Spleen (tissue), 13 donors: ENCODE measurements at places on chromosomes 12 and 14. TPM values are rescaled to one million over a fixed set of nuclear protein-coding genes. Genes with fewer than 3 reads are reported as not detected.

DNA sequence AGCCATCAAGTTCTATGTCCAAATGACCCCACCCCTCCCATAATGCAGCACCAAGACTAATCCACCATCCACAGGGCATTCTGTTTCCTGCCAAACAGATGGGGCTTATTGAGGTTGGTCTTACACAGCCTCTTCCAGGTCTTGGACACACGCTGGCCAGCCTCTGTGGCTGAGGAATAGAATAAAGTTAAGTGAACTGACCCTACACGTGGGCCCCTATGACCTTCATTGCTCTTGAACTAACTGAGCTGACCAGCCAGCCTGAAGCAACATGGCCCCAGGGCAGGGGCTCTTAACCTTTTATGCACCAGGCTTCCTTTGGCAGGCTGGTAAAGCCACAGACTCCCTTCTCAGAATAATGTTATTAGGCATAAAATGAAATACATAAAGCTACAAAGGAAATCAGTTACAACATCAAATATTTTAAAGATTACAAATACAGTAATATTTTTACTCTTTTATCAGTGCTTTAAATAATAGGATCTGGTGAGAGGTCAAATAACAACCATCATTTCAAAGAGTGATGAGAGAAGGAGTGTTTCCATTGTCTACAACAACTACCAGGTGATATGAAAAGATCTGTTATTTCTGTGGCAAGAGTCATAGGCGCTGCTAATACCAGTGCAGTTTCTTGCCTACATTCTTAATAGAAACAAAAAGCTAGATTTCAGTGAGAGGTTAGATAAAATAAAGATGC is 192.9 kb upstream of the NUDT4 start:
- no peak for DNase-seq
- no peaks in the 10 kb centered on the region for H3K27me3 ChIP-seq
- H3K36me3 ChIP-seq = no peaks in the 10 kb centered on the region
- peak overlapping the region; percentile 58 for H3K27ac ChIP-seq

DNA sequence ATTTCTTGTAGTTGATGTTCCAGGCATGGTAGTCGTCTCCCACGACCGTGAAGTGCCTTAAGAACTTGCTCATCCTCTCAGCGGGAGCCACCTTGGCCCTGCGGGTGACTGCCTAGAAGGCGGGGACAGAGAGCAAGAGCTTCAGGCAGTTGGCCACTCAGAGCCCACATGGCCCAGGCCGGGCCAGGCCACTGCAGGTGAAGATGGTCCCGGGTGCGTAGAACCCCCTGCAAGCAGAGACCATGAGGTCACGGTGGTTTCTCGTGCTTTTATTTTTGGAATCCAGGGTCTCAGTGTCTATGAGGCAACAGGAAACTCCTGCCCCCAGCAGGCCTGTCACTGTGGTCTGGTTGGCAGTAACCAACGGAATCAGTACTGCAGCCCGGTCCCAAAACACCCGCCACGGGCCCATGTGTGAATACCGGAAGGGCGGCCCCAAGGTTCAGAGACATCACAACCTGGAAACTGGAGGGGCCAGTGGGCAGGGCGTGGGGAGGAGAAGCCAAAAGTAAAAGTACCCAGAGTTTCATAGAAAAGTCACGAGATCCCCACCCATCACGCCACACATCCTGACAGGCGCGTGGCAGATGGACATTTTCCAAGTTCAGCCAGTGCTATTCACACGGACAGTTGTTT is 27.5 kb downstream of the HVCN1 start:
- no peaks in the 10 kb centered on the region for H3K4me1 ChIP-seq
- no peak overlapping the region for H3K4me3 ChIP-seq
- DNase-seq = peak; percentile 87
- no peaks in the 10 kb centered on the region for H3K27me3 ChIP-seq
- peaks cover 78% of the 10 kb centered on the region for H3K36me3 ChIP-seq

Gene CLEC9A
- 2.7 TPM for total RNA-seq

DNA sequence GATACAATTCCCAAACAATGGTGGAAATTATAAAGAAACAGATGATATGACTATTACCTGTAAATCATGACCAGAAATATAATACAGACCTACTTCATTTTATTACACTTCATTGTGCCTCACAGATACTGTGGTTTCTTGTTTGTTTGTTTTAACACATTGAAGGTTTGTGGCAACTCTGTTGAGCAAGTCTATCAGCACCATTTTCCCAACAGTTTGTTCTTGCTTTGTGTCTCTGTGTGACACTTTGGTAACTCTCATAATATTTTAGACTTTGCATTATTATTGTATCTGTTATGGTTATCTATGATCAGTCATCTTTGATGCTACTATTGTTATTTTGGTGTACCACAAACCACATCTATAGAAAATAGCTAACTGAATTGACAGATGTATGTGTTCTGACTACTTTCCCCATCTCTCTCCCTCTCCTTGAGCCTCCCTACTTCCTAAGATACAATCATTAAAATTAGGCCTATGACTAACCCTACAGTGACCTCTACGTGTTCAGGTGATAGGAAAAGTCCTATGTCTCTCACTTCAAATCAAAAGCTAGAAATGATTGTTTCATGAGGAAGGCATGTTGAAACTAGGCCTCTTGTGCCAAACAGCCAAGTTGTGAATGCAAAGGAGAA is 49.1 kb downstream of the FBXO33 start:
- no peaks in the 10 kb centered on the region for H3K27me3 ChIP-seq
- DNase-seq = no peak
- H3K36me3 ChIP-seq = no peaks in the 10 kb centered on the region

DNA sequence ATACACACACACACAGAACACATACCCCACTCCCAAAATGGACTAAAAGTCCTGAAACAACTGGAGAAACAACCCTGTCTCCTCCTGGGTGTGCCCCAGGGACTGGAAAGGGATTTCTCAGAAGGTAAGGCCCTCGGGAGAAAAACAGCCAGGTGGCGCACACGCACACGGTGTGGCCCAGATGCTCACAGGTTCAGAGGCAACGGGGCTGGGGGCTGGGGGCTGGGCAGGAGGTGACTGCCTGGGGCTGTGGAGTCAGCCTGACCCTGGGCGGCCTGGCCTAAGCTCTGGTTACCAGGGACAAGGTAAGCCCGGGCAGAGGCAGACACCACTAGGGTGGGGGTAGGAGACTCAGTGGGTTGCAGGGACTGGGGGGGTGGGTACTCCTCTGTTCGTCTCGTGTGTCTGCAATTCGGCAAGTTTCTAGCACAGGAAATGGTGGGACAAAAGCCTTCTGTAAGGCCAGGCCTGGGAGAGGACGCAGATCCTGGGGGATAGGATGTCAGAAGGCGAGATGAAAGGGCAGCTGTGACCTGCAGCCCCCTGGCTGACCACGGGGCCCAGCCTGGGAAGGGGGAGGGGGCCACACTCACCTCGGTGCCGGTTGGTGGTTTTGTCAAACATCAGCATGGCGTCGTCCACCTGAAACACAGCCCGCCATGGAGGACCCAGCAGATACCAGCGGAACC is 10.4 kb downstream of the MSI1 start:
- no peak for DNase-seq
- no peaks in the 10 kb centered on the region for H3K36me3 ChIP-seq
- no peak overlapping the region for H3K4me3 ChIP-seq
- no peak overlapping the region for H3K27ac ChIP-seq

Gene C14orf39
- total RNA-seq = not detected

- DNase-seq = no peak
- H3K27me3 ChIP-seq = no peaks in the 10 kb centered on the region
- H3K4me1 ChIP-seq = peaks cover 1% of the 10 kb centered on the region
- H3K27ac ChIP-seq = no peak overlapping the region
- no peaks in the 10 kb centered on the region for H3K36me3 ChIP-seq
Observed at GRCh38 chr12:32036477-32037263, 70.0 kb upstream of the BICD1 start.

Gene TAS2R9
- total RNA-seq = not detected

Gene RPGRIP1
- total RNA-seq = 0.65 TPM

DNA sequence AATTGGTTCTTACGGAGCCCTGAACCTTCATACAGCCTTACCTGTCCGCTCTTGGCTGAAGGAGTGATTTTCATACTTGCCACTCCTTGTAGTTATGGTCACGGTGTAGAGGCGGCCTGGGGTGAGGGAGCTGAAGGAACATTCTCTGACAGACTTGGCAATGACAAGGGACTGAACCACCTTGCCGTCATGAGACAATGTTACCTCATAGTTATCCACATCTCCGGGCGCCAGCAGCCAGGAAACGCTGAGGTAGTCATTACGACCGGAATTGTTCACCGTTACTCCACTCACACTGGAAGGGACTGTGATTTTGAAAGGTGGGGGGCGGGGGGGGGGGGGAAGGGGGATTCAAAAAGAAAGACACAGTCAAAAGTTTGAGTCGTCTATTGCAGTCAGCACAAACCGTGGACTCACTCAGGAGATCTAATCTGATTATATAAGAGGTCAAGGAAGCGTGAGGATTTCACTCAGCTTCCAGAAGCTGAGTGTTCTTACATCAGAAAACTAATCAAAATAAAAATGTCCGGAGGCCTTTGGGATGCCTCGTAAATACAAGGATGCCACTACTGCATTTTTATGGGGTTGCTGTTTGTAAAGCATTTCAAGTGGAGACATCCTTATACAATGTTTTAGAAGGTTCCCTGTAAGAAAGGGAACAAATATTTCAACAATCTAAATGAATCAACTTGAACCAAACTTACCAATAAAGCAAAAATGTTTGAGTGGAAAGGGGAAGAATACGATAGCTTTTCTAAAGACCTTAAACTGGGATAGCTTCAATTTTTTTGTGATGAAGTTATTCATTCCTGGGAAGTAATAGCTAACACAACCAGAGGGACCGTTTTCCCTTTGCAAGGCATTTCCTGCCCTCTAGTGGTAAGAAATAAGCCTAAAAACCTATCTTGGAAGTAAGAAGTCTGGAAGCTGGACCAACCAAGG is 60.6 kb downstream of the PTPRB start:
- DNase-seq = no peak
- H3K27ac ChIP-seq = no peak overlapping the region
- H3K4me1 ChIP-seq = no peaks in the 10 kb centered on the region
- H3K27me3 ChIP-seq = no peaks in the 10 kb centered on the region

- H3K4me3 ChIP-seq = peak overlapping the region; percentile 23
- DNase-seq = no peak
- peaks cover 91% of the 10 kb centered on the region for H3K4me1 ChIP-seq
- H3K36me3 ChIP-seq = no peaks in the 10 kb centered on the region
Observed at GRCh38 chr14:92460916-92461579, 52.5 kb upstream of the RIN3 start.
